NCI-H187 treated with DMSO at 0.1 percent for 48 hours (cell line): ENCODE measurements at places on chromosomes 7 and 10.

GRCh38 chr7:17097668-17098297 is 200.7 kb upstream of the AHR start:
- DNase-seq: no peak

DNA sequence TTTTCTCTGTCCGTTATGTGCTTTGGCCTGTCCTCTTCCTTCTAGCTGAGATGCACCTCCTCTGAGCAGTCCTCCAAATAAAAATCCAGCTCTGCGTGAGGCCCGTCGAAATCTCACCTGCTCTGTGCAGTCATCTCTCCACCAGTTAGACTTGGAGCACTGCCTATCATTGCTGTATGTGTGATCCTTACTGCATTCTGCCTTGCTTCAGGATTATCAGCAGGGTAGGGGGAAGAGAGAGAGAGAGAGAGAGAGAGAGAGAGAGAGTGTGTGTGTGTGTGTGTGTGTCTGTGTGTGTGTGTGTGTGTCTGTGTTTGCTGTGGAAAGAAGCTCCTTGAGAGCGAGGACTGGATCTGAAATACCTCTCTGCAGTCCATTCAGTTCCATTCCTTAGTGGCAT is 129.4 kb downstream of the CCNY start:
- DNase-seq: no peak

GRCh38 chr10:10798102-10798863 is 219.4 kb upstream of the CELF2 start:
- no peak for DNase-seq

DNA sequence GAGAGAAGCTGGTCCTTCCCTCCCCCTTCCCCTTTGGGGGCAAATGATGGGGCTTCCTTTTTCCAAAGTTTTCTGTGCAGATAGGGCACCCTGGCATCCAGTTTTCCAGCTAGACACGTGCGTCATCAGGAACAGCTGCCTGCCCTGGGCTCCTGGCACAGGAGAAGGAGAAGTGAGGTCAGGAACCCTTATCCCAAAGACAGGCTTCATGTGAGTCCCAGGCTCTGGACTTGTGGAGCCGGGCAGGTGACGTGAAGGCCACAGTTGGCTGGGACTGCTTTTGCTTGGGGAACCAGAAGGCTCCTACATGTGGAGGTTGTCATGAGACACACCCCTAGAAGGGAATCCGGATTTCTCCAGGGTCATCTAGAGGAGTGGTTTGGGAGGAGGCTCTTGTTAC is 66.5 kb downstream of the RBM20 start:
- DNase-seq: no peak

- no peak for DNase-seq
Measured at GRCh38 chr10:86583983-86584382, 62.4 kb upstream of the WAPL start.
